ENCODE measurements at places on chromosomes 13 and 19.

DNA sequence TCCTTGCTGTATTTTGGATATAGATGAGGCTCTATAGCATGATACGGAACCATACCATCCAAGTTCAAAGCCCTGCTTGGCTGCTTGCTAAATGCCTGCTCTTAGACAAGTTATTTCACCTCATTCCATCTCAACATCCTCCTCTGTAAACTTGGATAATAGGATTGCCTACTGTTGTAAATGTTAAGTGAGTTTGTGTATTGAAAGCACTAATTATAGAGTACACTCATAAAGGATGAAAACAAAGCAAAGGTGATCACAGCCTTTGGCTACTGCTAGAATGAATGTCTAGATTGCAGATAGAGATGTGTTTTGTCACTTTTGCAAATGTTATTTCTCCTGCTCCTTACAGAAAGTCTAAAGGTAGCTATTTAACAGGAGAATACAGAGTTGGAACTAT, 34.3 kb upstream of the STARD13 start:
- DNase-seq: no peak

DNA sequence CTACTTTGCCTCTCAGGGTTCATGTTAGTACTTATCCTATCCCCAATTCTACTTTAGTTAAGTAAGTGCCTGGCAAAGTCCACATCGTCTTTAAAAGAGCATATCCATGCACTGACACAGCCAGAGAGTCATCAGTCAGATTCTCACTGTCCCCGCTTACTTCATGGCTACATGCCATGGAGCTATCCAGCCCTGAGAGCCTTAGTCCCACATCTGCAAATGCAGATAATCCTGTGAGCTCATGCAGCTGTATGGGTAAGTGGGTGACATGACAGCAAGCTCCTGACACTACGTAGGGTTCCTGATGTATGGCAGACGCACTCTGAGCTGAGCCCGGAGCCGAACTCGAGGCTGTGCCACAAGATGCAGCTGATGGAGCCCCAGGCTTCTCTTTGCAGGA, 661.5 kb downstream of the LIG4 start:
- no peak for DNase-seq

DNA sequence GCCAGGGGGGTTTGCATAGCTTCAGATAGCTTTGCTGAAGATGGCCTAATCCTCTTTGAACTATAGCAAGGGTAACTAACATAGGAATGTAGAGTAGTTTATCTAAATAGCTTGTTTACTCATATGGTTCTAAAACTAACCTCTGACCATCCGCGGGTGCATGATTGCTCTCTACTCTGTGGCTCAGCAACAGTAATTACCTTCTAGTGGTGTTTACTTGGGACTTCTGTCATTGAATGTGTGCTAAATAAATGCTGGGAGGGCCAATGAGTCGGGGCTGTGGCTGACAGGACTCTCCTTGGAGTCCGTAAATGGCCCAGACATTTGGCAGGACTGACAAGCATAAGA, 1461.9 kb downstream of the UQCRFS1 start:
- no peak for DNase-seq

DNA sequence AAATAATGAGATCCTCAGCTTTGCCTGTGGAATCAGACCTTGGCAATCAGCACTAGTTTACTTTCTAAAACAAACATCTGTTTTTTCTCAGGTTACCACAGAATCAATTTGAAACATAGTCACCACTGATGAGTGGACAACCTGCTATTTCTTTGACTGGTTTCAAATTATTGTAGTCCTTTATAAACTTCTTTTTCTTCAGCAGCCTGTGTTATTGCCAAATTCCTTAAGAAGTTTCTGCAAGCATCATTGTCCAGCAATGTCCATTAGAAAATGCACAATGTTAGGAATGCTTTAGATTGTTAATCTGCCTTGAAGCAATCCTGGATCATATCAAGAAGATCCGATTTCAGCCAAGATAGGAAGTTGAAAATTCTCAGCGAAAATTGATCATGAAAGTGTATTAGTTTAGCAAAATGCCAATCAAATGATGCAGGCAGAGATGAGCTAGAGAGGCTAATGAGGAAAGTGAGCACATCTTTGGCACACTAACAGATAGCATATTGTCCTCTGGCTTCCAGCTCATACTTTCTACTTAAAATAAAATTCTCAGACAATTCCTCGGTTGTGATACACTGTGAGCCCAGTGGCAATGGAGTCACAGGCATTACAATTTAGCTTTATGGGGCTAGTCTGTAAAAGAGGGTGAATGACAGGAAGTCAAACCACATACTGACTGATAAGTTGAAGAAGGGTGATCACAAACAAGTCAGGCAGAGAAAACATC, 270.6 kb downstream of the SLITRK6 start:
- no peak for DNase-seq

- DNase-seq: no peak
Observed at GRCh38 chr13:81021284-81021840, 680.4 kb upstream of the SPRY2 start.

- DNase-seq: no peak
Observed at GRCh38 chr13:101155920-101156319, 260.4 kb downstream of the NALCN start.

GRCh38 chr19:17889609-17890214, 18.0 kb downstream of the SLC5A5 start:
- DNase-seq: no peak

DNA sequence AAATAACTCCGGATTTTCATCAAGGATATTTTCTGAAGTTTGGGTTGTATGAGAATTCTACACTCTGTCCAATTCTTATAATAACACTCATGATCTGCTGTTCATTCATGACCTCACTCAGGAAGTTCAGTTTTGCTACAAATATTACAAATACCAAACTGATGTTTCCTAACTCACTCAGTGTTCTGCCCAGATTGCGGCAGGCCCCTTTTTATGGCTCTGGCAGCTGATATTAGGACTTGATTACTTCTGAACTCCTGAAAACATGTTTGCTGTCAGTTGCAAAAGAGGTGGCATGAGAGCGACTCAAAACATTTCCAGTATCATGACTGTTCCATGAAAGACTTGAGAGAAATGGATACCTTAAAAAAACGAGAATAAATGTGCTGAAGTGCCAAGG, 188.0 kb downstream of the RGCC start:
- no peak for DNase-seq

DNA sequence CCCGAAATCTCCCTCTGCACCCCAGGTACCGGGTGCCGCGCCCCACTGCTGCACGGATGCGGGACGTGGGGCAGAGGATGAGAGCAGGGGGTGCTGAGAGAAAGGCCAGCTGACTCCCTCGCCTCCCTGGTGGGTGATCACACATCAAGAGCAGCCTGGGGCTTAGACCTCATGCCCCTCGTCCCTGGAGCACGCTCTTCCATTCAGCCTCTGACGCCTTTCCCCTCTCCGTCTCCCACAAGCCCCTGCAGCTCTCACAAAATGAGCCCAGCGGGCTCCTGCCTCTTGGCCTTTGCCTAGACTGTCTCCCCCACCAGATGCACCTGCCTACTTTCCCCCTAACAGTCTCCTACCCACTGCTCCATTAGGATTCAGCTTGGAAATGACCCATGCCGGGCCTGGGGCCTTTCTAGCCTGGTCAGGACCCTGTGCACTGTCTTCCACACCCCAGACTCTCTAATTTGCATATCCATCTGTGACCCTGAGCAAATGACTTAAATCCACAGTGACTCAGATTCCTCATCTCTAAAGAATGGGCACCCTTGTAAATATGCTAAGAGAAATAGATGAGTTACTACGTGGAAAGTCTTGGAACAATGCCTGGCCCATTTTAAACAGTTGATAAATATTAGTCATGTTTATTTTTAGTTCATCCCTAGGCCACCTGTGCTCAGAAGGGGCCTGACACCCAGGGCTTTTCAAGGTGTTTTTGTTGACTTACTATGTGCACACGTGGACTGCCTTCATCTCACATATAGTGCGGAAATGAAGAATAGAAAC, 582 bp upstream of the PTPRH start:
- peak; percentile 34 for DNase-seq

- no peak for DNase-seq
Observed at GRCh38 chr13:83121896-83122295, 760.4 kb downstream of the SLITRK1 start.

- DNase-seq: no peak
Observed at GRCh38 chr13:42239644-42240043, 32.3 kb upstream of the AKAP11 start.

- DNase-seq: no peak
Observed at GRCh38 chr19:12733369-12734214, 892 bp downstream of the TRIR start.

- DNase-seq: no peak
Observed at GRCh38 chr13:22648320-22648801, 532.4 kb upstream of the SGCG start.

DNA sequence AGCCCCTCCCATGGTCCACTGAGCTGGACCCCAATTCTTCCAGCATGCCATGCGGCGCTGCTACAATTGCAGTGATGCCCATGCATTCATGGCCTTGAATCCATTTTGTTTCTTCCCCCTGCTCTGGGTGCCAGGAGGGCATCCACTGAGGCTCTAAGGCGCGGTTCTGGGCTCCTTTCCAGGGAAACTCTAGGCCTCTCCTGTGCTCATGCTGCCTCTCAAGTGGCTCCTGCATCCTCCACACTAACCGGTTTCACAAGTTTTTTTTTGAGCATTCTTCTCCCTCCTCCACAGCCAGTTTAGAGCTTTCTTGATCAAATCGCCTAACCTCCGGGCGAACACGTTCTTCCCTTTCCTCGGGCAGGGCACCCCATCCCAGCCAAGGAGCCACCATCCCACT, 69.1 kb upstream of the FLT1 start:
- DNase-seq: no peak

DNA sequence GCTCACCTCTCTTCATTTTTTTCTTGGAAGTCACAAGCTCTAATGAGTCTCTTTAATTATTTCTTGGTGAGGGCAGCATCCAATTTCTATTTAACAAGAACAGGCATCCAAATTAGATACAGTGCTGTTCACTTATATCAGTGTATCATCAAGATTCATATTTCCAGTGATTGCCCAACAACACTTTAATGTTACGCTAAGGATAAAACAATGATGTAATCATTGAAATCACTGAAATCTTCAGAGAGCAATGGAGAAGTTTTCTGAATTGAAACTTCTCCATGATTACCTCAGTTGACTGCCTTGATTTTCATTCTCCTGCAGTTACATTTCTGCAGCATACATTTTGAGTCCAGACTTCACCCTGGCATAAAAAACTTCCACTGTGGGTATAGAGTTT, 17.1 kb upstream of the LRCH1 start:
- no peak for DNase-seq

GRCh38 chr19:52170863-52171320, 529 bp downstream of the ZNF836 start:
- no peak for DNase-seq

DNA sequence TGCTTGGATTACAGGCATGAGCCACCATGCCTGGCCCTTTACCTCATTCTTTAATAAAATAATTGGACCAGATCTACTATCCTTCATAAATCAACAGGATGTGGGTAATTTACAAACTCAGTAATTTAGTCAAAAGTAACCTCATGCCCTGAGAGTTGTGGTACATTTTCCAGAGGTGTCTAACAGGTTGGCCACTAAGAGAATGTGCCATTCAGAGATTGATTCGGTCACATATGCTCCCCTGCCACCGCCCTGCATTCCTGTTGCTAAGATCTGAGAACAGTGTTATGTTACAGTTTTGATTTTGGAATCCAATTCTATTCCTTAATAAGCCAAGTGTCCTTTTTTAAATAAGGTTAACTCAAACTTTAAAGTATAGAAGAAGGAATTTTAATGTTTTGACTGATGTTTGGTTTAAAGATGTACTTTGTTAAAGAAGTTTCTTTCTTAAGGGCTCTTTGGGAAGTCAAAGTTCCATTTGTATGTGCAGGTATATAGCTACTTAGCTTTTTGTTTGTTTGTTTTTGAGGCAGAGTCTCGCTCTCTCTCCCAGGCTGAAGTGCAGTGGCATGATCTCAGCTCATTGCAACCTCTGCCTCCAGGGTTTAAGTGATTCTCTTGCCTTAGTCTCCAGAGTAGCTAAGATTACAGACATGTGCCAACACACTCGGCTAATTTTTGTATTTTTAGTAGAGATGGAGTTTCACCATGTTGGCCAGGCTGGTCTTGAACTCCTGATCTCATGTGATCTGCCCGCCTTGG, 29.2 kb downstream of the PHF11 start:
- DNase-seq: no peak

DNA sequence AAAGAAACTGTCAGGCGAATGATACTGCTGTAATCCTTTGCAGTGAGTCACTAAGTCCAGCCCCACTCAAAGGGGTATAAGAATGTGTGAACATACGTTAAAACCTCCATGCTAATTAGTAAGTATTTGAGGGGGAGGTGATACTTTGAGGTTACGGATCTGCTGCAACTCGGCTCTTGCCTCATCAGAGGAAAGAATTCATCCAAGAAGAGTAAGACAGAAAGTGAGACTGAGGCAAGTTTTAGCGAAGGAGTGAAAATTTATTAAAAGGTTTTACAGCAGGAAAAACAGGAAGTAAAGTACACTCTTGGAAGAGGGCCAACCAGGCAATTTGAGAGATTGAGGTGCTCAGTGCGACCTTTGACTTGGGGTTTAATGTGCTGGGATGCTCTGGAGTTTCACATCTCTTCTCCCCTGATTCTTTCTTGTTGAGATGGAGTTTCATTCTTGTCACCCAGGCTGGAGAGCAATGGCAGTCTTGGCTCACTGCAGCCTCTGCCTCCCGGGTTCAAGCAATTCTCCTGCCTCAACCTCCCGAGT, 9.8 kb downstream of the CLEC4M start:
- DNase-seq: peak; percentile 1

DNA sequence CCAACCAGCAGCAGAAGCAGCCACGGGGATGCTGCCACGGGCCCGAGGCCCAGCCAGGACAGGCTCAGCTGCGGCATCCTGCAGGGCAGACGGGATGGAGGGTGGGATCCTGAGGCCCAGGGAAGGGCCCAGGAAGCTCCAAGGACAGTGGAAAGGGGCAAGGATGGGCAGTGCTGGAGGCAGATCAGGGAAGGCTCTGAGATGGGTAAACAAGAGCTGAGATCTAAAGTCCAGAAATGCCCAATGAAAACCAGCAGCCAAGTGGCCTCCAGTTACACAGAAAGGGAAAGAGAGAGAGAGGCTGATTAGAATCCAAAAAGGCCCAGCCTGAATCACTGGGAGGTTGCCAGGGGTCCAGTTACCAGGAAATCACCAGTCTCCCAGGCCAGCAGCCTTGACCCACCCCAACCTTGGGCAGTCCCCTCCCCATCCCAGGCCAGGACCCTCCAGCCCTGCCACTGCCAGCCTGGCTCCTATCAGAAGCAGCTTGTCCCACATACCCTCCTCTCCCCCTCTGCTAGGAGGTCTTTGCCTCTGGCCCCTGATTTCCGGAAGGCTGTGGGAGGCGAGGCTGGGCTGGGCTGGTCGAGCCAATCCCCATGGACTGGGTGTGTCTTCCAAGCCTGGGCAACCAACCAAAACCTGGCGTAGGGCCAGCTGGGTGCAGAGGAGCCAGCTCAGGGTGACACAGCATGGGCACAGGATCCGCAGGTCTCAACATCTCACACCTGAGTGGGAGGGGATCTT, at the start of gene CYP4F11:
TSS of gene CYP4F11 (minus strand) at position 198 of the 747 bp plus-strand sequence. CDS start at position 77, 121 bp downstream.
- no peak for DNase-seq

DNA sequence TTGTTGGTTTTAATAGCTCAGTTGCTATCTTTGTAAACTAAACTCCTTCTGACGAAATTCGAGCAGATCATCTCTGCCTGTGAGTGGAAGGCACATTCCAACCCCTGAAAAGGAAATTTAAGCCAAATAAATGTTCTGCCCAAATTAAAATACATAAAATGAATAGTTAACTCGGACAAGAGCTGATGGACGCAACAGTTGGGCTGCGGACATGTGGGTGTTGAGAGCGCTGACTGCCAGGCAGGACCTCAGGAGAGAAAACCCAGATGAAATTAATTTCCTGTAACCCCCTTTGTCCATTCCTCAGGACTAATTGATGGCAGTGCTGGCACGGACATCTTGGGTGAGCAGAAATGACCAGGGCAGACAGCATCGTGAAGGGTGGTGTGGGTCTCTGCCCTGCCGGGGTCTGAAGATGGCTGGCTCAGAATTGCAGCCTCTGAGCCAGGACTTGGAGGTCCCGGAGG, 86.5 kb downstream of the TSHZ3 start:
- DNase-seq: no peak

Measured in NCI-H1436 treated with DMSO at 0.1 percent for 48 hours (cell line).